ENCODE measurements at places on chromosomes 13 and 19.

DNA sequence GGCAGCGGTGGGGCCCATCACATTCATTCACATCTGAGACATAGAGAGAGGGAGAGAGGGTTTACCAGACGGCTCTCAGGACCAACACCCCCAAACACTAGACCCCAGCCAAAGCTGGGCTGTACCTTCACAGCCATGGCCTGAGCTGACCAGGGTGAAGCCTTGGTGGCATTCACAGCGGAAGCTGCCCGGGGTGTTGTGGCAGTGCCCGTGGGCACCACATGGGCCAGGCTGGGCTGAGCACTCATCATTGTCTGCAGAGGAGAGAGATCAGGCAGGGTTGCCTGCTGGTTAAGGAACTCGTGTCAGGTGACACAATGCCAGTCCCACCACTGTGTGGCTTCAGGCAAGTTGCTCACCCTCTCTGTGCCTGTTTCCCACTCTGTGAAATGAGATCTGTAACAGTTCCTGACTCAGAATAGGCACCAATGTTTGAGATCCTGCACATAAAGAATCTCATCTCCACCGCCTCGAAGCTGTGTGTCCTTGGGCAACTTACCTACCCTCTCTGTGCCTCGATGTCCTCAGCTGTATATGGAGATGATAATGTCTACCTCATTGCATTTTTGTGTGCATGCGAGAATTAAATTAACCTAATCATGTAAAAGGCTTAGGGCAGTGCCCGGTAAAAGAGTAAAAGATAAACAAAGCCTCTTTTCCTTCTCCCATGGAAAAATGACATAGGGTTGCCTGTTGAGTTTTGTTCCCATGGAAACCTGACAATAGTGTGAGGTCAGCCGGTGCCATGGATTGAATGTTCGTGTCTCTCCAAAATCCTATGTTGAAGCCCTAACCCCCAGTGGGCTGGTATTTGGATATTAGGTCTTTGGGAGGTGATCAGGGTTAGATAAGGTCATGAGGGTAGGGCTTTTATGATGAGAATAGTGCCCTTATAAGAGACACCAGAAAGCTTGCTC lies 22.9 kb downstream of the CCL25 start:
- DNase-seq = no peak

GRCh38 chr13:109401891-109402290 lies 384.5 kb downstream of the IRS2 start:
- DNase-seq = no peak

- no peak for DNase-seq
Measured at GRCh38 chr13:88303605-88304004, 632.4 kb downstream of the SLITRK5 start.

DNA sequence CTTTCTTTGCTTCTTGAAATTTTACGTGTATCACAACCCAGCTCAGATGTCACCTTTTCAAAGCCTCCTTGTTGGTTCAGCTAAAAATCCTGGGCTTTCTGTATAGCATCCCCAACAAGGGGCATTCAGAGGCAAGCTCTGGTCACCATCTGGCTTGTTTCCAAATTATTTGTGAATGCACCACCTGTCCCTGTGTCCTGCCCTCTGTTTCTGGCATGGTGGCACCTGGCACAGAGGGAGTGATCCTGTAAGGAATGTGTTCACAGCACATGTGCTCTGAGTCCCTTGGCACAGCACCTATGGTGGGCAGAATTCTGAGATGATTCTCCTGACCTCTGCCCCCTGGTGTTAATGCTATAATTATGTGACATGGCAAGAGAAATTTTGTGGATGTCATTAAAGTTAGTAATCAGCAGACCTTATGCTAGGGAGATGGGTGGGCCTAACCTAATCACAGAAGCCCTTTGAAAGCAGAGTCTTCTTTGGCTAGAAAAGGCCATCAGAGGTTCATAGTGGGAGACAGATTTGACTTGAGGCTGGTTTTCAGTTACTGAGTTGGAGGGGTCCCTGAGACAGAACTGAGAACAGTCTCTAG lies 76.3 kb downstream of the ZNF429 start:
- DNase-seq = no peak

GRCh38 chr19:12801466-12802266 lies at the start of the genes PRDX2 and THSD8:
Gene PRDX2, minus strand, starts transcription at chr19:12801800. Its CDS starts 539 bp downstream, at chr19:12801261.
Gene THSD8, plus strand, starts transcription at chr19:12802069. Its CDS starts 3 bp downstream, at chr19:12802072.
- DNase-seq = peak; percentile 74

DNA sequence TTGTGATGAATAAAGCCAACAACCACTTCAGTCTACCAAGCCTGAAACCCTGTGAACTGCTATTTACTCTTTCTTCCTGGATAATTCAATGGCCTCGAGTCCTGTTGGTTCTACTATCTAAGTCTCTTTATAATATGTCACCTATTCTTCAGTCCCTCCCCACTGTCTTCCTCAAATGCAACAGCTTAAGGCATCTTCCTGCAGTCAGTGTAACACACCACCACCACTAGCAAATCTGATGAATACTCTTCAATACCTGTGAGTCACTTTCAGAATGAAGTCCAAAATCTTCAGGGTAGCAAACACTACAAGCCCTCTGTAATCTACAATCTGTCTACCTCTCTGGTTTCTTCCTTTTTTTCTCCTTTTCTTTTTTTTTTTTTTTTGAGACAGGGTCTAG lies 32.9 kb downstream of the ZDHHC20 start:
- no peak for DNase-seq

DNA sequence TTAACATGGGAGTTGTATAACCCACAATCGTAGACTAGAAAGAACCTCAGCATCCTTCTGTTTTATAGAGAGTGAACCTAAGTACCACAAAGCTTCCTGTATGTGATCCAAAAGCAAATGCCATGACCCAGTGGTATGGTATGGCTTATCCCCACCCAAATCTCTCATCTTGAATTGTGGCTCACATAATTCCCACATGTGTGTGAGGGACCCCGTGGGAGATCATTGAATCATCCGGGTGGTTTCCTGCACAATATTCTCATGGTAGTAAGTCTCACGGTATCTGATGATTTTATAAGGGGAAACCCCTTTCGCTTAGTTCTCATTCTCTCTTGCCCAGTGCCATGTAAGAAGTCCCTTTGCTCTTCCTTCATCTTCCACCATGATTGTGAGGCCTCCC lies 587.9 kb downstream of the LMO7 start:
- DNase-seq = no peak

- no peak for DNase-seq
Measured at GRCh38 chr19:18225702-18226468, at the start of gene PDE4C. Gene PDE4C, minus strand, starts transcription at chr19:18226438. Its CDS starts 23 bp downstream, at chr19:18226415.

Data from GM12892 (cell line).